ENCODE measurements at places on chromosomes 3 and 15.

DNA sequence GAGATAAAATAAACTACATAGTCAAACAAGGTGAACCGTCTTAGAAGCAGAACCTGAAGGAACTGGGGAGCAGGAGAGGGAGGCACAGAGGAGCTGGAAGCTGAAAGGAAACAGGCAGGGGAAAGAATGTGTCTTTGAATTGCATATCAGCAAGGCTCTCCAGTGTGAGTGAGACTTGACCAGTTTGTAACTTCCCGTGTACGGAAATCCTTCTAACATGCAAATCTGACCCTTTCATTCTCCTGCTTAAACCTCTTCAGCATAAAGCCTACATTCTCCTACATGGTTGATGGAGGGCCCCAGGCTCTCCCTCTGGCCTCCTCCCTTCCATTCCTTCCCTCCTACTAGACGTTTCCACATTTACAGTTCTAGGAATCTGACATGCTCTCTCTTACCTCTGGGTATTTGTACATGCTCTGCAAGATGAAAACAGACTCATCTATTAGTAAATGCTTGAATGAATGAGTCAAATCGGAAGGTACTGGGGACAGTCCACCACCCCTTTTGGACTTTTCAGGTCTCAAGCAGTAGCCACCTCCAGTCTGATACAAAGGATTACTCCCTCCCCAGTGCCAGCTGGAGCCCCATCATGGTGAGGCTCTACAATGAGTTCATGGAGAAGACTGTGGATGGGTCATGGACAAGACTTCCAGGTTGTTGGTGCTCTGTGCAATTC, 6.1 kb upstream of the SLC25A38 start:
- DNase-seq, result no peak

GRCh38 chr15:98776607-98777281, 128.4 kb downstream of the IGF1R start:
- no peak for DNase-seq

- DNase-seq, result no peak
Observed at GRCh38 chr3:2870724-2871333, 239.3 kb downstream of the IL5RA start.

DNA sequence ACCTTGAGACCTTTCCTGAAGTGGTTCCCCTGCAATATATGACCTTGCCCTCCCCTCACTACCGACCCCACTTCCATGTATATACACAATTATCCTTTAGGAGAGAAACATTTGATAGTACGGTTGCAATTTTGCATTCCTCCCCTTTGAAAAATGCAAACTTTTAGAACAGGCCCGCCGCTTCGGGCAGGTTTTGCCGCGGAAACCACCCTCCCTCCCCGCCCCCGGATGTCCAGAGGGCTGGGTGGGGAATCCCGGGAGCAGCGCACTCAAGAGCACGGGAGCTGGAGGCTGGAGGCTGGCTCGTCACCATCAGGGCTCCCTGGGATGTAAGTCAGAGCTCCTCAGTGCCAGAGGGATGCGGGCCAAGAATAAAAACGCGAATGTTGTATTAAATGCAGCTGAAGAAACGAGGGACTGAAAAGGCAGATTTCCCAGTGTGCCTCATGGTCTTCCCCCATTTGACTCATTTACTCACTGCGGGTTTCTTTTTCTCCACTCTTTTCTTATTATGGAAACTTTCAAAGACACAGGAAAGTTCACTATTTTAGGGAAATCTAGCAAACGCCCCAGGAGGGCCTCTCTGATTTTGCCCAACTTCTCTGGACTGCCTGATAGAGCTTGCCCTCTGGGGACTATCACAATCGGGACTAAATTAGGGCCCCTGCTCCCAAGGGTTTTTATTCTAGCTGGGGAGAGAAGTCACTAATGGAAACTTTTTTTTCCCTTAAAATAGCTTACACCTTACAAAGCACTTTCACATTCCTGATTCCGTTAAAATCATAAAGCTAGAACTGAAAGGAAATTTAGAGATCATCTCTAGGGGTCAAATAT, 2.9 kb upstream of the USP3 start:
- no peak for DNase-seq

GRCh38 chr3:160196511-160197104, 28.6 kb upstream of the C3orf80 start:
- DNase-seq, result no peak

Measured in stimulated activated naive CD4-positive, alpha-beta T cell (primary cell).